Effector memory CD8-positive, alpha-beta T cell (primary cell): ENCODE measurements at places on chromosomes 6 and 20.

- no peak for DNase-seq
These were observed 2.9 kb upstream of the TAAR1 start for GRCh38 chr6:132661906-132662305.

DNA sequence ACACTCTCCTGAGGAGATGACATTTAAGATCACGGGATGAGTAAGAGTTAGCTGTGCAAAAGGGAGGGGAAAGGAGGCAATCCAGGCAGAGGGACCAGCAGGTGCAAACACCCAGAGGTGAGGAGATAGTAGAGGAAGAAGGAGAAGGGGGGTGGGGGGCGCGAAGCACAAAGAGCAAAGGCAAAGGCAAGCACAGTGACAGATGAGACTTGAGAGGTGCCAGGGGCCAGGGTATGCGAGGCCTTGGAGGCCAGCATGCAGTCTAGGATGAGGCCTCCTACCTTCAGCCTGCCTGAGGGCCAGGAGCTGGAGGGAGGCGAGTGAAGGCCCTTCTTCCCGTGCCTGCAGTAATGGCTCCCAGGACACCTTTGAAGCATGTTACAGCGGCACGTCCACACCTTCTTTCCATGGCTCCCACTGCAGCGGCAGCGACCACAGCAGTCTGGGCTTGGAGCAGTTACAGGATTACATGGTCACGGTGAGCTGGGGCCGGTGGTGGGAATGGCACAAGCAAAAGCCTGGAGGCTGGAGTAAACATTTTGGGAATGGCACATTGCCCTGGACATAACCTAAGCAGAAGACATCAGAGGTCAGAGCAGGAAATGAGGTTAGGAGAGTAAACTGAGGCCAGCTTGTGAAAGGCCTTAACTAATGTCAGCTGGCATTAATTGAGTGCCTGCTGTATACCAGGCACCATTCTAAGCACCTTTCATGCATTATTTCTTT lies 18.6 kb downstream of the CCM2L start:
- DNase-seq = no peak

DNA sequence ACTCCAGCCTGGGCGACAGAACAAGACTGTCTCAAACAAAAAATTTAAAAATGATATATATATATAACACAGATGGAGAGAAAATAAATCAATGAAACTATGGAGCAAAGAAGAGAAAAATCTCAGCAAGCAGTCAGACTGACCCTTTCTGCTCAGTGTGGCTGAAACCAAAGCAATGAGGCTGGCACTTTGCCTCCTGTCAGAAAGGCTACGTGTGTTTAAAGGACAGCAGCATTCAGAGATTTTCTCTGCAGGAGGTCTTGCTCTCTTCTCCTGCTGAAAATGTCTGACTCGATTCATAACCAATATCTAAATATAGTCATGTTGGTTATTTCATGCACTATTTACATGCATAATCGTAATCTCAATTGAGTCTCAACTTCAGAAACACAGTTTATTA lies 527.0 kb upstream of the JARID2 start:
- DNase-seq = no peak

- DNase-seq = no peak
These were observed 1.2 kb upstream of the COL19A1 start for GRCh38 chr6:69865126-69865525.

- DNase-seq = no peak
These were observed 15.9 kb downstream of the DDO start for GRCh38 chr6:110399219-110400071.

GRCh38 chr6:37099442-37099841 lies 70.5 kb upstream of the PIM1 start:
- no peak for DNase-seq

DNA sequence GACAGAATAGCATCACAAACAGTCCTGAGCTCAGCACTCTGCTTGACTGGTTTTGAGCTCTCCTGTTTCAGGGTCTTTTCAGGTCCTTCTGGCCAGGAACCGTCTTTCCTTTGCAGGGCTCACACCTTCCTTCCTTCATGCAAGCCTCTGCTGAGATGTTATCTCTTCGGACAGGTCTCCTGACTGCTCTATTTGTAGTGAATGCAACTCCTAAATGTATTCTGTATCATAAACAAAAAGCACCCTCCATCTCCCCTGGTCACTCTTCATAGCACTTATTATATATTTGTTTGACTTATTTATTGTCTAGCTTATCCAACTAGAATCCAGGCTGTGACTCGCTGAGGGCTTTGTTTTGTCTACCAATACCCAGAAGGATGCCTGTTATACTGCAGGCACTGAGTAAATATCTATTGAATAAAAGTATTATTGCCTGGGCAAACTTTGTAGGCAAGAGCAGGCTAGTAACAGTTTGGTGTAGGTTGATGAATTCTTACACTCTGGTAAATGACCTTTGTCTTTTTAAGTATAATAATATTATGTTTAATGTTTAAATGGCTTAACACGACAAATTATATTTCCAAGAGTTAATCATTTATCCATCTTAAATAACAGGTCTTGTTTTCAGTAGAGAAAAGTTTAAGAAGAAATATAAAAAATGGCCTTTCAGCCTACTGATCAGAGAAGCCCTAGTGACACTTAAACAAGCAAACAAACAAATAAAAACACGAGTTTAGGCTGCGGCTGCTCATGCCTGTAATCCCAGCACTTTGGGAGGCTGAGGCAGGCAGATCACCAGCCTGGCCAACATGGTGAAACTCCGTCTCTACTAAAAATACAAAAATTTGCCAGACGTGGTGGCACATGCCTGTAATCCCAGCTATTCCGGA lies 199.7 kb downstream of the BCAS1 start:
- DNase-seq = no peak

GRCh38 chr6:8193541-8193940 lies 91.2 kb upstream of the EEF1E1 start:
- no peak for DNase-seq

- DNase-seq = no peak
These were observed 1.4 kb upstream of the FKBPL start for GRCh38 chr6:32131439-32131948.

DNA sequence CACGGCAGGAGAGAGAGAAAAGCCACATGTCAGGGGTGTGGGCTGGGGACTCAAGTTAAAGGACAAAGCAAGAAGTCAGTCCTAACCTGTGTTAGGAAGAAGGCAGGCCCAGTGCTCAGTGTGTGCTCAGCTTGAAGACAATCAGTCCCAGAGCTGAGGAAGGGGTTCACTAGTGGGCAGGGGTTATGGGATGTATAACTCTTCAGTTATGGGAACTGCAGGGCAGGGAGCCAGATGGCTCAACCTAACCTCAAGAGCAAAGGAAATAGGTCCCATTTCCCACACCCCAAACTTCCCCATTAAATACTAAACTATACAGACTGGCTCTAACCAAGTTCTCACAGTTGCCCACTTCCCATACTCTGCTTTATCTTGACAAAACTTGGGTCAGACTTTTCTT lies 7.4 kb upstream of the SSTR4 start:
- no peak for DNase-seq

- no peak for DNase-seq
These were observed 17.8 kb downstream of the ARMC12 start for GRCh38 chr6:35754452-35755277.

DNA sequence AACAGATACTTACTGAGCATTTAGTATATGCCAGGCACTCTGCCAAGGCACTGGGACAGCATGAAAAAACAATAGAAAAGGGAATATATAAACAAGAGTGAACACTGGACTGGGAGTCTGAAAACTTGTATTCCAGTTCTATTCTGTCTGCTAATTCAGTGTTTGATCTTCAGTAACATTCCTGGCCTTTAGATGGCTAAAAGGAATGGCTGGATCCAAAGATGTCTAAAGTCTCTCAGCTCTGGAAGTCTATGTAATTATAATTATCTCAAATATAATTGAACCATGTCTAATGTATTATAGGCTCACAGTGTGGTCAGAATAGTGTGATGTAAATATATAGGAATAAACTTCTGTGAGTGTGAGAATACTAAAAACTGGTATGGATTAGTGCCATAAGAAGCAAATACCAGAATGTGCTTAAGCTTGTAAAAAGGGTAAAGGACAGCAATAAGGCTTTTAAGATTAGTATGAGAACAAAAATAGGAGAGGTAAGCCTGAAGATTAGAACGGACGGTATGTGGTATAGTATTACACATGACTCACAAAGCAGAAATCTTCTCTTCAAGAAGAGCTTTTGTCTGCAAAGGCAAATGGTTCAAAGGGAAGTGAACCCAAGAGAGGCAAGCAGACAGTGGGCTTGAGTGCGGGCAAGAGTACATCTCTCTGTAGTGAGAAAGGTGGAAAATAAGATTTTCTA lies 68.5 kb downstream of the TMEM200A start:
- no peak for DNase-seq

DNA sequence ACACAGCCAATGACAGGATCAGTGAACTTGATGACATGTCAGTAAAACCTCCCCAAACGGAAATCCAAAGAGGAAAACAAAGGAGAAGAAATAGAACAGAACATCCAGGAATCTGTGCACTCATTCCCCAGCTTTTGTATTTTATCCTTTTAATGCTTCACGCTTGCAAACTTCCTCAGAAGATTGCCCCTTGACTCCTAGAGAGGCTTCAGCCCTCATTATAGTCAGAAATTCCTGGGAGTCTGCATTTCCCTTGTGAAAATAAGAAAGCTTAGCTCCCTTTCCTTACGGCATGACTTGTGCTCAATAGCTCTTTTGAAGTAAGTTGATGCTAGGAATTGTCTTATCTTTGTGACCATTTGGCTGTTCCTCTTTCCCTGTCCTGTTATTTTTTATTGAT lies 313.6 kb upstream of the OPRM1 start:
- DNase-seq = no peak

DNA sequence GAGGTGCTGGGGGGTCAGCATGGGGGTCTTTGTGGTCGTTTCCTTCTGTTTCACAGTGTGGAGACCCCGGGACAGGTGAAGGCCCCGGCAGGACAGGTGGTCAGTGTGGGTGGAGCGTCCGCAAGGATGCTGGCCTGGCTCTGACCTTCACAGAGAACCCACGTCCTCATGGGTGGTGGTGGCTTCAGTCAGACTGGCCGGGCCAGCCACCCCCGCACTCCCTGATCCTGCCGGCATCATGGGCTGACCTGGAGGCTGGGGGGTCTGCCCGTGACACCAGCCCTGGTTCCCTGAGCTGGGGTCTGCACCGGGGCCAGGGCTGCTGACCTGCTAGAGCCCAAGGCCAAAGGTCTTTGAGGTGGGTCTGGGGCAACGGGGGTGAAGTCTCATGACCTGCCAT lies 41.9 kb downstream of the CDH4 start:
- DNase-seq = no peak

DNA sequence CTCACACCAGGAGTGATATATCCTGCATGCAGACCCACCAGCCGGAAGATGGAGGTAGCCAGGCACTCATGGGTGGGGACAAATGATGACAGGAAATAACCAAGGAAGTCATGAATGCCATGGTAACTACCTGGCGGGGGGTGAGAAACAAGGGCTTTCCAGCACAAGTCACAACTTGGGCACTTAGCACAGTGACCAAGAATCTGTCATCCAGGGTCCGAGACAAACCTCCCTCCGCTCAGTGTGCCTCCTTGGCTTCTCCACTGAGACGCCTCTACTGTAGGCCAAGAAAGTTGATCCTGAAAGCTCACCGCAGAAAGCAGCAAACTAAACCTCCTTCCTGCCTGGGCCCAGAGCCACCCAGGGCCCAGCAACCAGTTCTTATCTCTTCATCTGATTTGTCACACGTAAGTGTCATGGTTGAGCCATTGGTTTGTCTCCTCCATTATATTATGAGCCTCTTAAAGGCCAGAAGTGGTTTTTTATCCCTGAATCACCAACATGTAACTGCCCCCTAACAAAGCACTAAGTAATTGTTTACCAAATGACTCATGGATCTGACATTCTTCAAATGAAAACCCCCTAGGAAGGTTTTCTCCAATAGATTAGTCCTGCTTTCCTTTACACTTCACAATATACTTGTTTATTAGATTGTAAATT lies 84.3 kb upstream of the TAB2 start:
- no peak for DNase-seq

DNA sequence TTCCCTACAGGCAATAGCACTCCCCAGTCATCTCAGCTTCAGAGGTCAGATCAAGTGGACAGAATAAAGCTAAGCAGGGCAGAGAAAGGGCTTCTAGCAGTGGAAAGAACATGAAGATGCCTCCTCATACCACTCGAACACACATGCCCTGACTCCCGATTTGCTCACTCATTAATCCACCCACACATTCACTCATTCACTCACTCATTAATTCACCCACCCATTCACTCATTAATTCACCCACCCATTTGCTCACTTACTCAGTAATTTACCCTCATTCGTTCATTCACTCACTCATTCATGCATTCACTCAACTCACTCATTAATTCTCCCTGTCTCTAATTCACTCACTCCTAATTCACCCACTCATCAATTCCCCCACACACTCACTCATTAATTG lies 43.9 kb downstream of the HNF4A start:
- no peak for DNase-seq

- no peak for DNase-seq
These were observed 97.7 kb downstream of the ATG5 start for GRCh38 chr6:106227612-106228507.

GRCh38 chr6:29861521-29862255 lies 34.1 kb downstream of the HLA-G start:
- no peak for DNase-seq

DNA sequence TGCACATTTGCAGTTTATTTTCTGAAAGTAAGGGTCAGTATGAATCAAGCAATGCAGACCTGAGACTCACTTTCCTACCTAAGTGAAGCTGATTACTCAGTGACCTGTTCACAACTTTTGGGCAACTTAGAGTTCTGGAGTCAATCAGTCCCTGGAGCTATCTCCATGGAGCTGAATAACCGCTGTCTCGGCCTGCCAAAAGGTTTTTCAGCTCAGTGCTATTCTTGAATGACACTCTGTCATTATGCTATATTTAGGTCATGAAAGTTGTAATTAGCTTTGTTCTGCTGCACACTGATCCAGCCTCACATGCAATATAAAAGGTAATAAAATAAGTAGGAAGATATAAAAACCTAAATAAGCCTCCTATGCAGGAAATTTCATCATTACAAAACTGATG lies 356.0 kb downstream of the BMP2 start:
- DNase-seq = no peak

- no peak for DNase-seq
These were observed 159.6 kb upstream of the ZNF217 start for GRCh38 chr20:53752971-53753879.

DNA sequence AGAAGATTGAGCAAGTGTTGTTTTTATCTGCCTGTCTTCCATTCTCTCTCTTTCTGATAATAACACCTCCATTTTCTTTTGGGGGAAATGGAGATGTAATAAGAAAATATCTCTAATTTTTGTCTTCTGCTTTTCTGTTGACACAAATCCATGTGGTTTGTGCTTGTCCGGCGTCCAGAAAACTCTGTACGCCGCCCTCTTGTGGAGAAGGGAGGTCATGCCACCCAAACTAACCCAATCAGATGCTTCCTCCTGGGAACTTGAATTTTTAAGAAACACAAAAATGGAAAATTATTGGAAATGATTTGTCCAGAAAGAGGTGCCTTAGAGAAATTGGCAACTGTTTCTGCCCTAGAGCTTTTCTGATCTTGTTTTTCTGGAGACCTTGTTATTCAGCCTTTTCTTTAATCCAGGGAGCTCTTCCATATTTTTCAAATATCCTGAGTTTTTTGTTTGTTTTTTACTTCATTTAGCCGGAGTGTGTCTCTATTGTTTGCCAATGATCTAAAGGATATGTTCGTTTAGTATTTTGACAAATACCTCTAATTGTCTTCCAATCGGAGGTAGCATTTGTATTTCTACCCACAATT lies 17.8 kb upstream of the FNDC1 start:
- DNase-seq = peak; percentile 35

- no peak for DNase-seq
These were observed 73.6 kb downstream of the RALGAPA2 start for GRCh38 chr20:20638878-20639277.

- no peak for DNase-seq
These were observed 44.2 kb upstream of the TNFRSF21 start for GRCh38 chr6:47353871-47354270.

- DNase-seq = no peak
These were observed 46.4 kb downstream of the HEBP2 start for GRCh38 chr6:138450445-138450844.
